ENCODE measurements at places on chromosomes 6 and 20. TPM values are rescaled to one million over a fixed set of nuclear protein-coding genes. Genes with fewer than 3 reads are reported as not detected.
A peak's percentile ranks its signal among the peaks of the same experiment; 100 is the strongest.

DNA sequence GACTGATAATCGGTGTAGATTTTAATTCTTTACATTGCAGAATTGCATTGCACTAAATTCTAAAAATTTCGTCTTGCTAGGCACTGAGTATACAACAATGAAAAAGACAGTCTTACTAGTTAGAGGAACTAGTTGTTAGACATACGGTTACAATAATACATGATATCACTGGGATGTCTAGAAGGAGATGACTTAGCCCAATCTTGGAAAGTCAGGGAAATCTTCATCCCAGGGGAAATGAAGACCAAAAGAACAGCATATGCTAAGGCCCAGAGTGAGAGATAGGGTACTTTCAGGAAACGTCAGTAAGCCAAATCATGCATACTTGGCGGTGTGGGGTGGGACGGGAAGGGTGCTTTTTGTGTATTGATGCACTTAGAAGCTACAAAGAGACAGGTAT is 901 bp downstream of the CEP57L1 start:
- DNase-seq, result no peak

GRCh38 chr6:118935331-118935668 is 341 bp upstream of the MCM9 start:
- DNase-seq, result no peak

GRCh38 chr6:92132457-92132856 is 1286.9 kb downstream of the EPHA7 start:
- no peak for DNase-seq

GRCh38 chr6:14824484-14825275 is 421.2 kb upstream of the JARID2 start:
- no peak for DNase-seq

GRCh38 chr6:138597336-138597735 is 98.0 kb upstream of the NHSL1 start:
- no peak for DNase-seq

- no peak for DNase-seq
Measured at GRCh38 chr20:10543480-10543879, 108.4 kb downstream of the SLX4IP start.

DNA sequence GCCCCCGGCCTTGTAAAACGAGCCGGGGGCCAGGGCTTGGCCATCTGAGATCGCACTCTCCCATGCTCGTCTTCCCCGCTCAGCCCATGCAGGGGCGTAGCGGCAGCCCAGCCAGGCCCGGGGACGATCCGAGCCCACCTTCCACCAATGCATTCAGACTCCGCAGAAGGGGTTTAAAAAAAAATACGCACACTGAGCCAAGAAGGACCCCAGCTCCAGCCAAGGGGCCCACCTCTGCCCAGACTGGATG is 320 bp downstream of the GSTA4 start:
- peak; percentile 57 for DNase-seq

DNA sequence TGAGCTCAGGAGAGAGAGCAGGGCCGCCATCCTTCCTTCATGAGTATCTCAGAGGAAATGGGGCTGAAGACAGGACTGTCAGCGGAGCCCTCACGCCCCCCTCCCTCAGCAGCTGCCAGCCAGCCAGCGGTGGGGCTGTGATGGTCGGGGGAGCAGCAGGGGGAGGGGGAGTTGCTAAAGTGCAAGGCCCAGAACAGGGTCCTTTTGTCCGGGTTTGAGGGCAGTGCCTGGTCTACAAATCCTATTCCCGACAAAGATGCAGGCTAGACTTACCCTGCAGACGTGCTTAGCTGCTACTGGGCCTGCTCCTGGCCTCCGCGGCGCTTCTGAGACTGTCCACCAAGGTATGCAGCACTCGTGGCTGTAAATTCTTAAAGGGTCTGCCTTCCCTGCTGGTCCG is 593.4 kb upstream of the CDH4 start:
- DNase-seq, result no peak

GRCh38 chr20:59087829-59088433 is 45.3 kb upstream of the PRELID3B start:
- DNase-seq, result peak; percentile 88

- DNase-seq, result peak; percentile 71
Measured at GRCh38 chr6:143536461-143536865, 24.9 kb upstream of the FUCA2 start.

DNA sequence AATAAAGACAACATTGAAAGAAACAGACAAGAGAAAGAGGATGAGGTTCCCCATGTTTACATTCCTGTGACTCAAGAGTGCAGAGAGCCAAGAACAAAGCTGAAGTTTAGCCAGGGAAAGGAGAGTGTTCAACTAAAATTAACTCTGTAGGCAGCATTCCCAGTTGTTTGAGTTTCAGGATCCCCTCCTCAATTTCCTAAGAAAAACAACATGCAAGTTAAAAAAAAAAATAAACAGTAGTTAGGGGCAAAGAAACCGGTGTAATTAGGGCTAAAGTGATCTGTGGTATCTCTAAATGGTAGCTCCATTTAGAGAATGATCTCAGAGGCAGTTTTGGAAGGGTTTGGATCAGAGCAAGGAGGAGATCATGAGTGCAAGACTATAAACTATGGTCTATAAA is 30.9 kb upstream of the RAB23 start:
- DNase-seq, result no peak

DNA sequence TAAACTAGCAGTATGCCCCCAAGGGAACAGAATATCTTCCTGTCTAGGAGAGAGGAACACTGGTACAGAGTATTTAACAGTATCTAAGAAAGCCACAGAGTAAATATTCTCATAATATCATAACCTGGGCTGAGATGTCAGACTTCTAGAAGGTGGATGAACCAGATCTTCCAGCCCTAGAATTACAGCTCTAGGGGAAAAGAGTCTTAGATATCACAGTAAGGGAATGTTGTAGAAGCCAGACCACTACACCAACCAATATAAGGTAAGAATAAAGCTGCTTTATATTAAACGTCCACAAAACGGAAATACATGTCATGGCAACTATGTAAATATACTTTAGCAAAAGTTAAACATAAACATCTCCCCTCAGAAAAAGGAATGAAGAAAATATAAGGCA is 12.4 kb downstream of the SERINC1 start:
- no peak for DNase-seq

DNA sequence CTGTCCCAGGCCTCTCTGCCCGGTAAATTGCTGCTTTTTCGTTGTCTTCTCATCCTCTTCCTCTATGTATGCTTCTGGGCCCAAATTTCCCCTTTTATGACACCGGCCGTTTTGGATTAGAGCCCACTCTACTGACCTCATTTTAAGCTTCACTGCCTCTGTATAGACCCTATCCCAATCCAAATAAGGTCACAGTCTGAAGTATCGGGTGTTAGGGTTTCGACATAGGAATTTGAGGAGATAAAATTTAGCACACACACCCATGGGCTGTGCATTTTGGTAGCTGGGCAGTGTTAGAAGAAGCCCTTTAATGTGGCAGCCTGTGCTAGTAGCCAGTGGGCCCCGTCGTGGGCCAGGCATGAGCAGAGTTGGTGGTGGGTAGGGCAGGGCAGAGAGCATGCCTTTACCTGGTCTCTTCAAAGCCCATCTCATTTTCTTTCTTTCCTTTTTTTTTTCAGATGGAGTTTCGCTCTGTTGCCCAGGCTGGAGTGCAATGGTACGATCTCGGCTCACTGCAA is 27.9 kb upstream of the EZR start:
- no peak for DNase-seq

DNA sequence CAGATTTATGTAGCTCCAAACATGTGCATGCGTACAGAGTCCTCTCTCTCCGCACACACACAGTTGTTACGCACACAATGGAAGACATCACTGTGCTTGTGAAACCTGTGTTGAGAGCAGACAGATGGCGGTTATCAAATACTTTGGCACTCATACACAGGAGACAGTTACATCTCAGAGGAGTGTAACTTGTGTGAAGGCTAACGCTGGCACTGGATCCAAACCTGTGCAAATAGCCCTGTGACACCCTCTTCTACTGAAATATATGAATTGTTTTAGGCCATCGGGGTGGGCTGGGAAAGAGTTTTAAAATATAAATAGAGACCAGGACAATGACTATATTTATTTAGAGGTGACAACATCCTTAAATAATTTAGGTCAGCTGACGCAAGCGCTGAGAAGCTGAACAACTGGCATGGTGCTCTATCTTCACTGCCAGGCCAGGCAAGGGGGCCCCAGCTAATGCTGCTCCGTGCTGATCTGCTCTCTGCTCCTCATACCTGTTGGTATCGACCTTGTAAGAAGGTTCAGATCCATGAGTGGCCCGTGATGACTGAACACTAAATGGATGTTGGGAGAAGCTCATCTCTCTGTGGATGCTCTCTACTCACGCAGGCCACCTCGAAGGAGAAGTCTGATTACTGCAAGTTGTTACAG is 69.4 kb downstream of the FOXC1 start:
- no peak for DNase-seq

- DNase-seq, result no peak
Measured at GRCh38 chr6:85585741-85586140, 7.9 kb downstream of the SNX14 start.

The OR2H1 gene
- total RNA-seq, result not detected

The TRIM40 gene
- total RNA-seq, result not detected

The CRIP3 gene
- 0.95 TPM for total RNA-seq

The ADGRF4 gene
- total RNA-seq, result not detected

The PRSS35 gene
- total RNA-seq, result 0.59 TPM

The ENPP1 gene
- 3.3 TPM for total RNA-seq

Data from lower lobe of right lung (tissue), 2 donors.